Bladder microvascular endothelial cell (primary cell): ENCODE measurements at places on chromosomes 5 and 9. TPM values are rescaled to one million over a fixed set of nuclear protein-coding genes. Genes with fewer than 3 reads are reported as not detected.

PFN3 gene
- not detected in 2 replicates for total RNA-seq

SH3RF2 gene
- total RNA-seq, result 0.16 and 0.88 TPM in 2 replicates

HSPB3 gene
- total RNA-seq, result not detected in 2 replicates

TAF11L5 gene
- not detected in 2 replicates for total RNA-seq

TRPM3 gene
- 6.0 TPM in 1 of 2 replicates, not detected in the other for total RNA-seq

ANKRD34B gene
- not detected in 2 replicates for total RNA-seq

GDNF gene
- not detected in 2 replicates for total RNA-seq

PCDHAC1 gene
- 0.06 TPM in 1 of 2 replicates, not detected in the other for total RNA-seq

SAPCD2 gene
- 8.8 and 13.6 TPM in 2 replicates for total RNA-seq

TAL2 gene
- total RNA-seq, result not detected in 2 replicates

SLC45A2 gene
- not detected in 2 replicates for total RNA-seq

ITGA1 gene
- total RNA-seq, result 15.4 and 80.5 TPM in 2 replicates

IL4 gene
- not detected in 2 replicates for total RNA-seq

SCGB3A2 gene
- not detected in 2 replicates for total RNA-seq

NRG2 gene
- 0.16 and 0.57 TPM in 2 replicates for total RNA-seq

PCDHA13 gene
- not detected in 2 replicates for total RNA-seq

RFX3 gene
- 5.5 and 12.3 TPM in 2 replicates for total RNA-seq

MACIR gene
- total RNA-seq, result 6.0 and 15.8 TPM in 2 replicates

DPH7 gene
- 17.2 and 28.9 TPM in 2 replicates for total RNA-seq

CCDC152 gene
- 0.06 and 0.16 TPM in 2 replicates for total RNA-seq

RNF183 gene
- not detected in 2 replicates for total RNA-seq

TTLL11 gene
- total RNA-seq, result 1.5 and 3.5 TPM in 2 replicates

ADAMTSL1 gene
- 11.5 and 19.6 TPM in 2 replicates for total RNA-seq

CARD9 gene
- 0.16 and 0.50 TPM in 2 replicates for total RNA-seq

AIF1L gene
- 17.4 and 44.0 TPM in 2 replicates for total RNA-seq

SOX30 gene
- total RNA-seq, result not detected in 2 replicates

ANKRD31 gene
- total RNA-seq, result under 0.01 TPM in 2 replicates

PCDHB4 gene
- under 0.01 and 0.25 TPM in 2 replicates for total RNA-seq

C5 gene
- 2.1 and 2.3 TPM in 2 replicates for total RNA-seq

OR1J2 gene
- 0.13 TPM in 1 of 2 replicates, not detected in the other for total RNA-seq

APBB3 gene
- total RNA-seq, result 5.0 and 16.0 TPM in 2 replicates

FAM169A gene
- 0.16 and 4.3 TPM in 2 replicates for total RNA-seq

MEIKIN gene
- not detected in 2 replicates for total RNA-seq

SLC6A7 gene
- not detected in 2 replicates for total RNA-seq

SRD5A1 gene
- total RNA-seq, result 7.4 and 12.3 TPM in 2 replicates

BSPRY gene
- total RNA-seq, result not detected in 2 replicates

NR6A1 gene
- 0.32 and 1.5 TPM in 2 replicates for total RNA-seq

TNFSF15 gene
- 0.32 and 11.5 TPM in 2 replicates for total RNA-seq

C1QTNF3 gene
- 0.65 and 1.4 TPM in 2 replicates for total RNA-seq

RLN2 gene
- 0.16 and 3.8 TPM in 2 replicates for total RNA-seq

OCLN gene
- 1.3 and 6.5 TPM in 2 replicates for total RNA-seq

OXCT1 gene
- 32.1 and 61.2 TPM in 2 replicates for total RNA-seq
